ENCODE measurements at places on chromosomes 16 and 17.

DNA sequence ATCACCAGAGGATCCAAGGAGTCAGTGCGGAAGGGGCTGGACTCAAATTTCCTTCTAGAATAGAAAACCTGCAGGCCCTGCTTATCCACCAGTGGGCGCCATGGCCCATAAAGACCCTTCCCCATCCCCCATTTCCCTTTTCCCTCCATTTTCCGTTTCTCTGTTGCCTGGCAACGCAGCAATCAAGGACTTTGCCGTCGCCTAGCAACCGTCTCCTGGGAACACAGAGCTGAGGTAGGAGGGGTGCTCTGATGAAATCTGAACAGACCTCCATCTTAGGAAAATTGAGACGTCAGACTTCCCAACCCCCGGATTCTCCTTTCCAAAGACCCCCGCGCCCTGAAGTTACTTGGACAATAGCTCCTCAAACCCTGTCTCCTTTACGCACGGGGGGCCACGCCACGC is 5.7 kb downstream of the DLG4 start:
- peaks cover 9% of the 10 kb centered on the region for H3K27me3 ChIP-seq
- no peak for DNase-seq
- H3K4me1 ChIP-seq, result peaks cover 34% of the 10 kb centered on the region
- peak overlapping the region; percentile 96 for H3K4me3 ChIP-seq
- H3K36me3 ChIP-seq, result no peaks in the 10 kb centered on the region

GRCh38 chr17:66949501-66949900 is 15.0 kb upstream of the CACNG4 start:
- H3K27ac ChIP-seq, result no peak overlapping the region
- no peaks in the 10 kb centered on the region for H3K36me3 ChIP-seq
- H3K4me1 ChIP-seq, result peaks cover under 1% of the 10 kb centered on the region
- peaks cover 12% of the 10 kb centered on the region for H3K27me3 ChIP-seq
- no peak for DNase-seq

- peaks cover 9% of the 10 kb centered on the region for H3K27me3 ChIP-seq
- H3K4me3 ChIP-seq, result no peak overlapping the region
- no peak for DNase-seq
- no peak overlapping the region for H3K27ac ChIP-seq
- H3K4me1 ChIP-seq, result peaks cover 21% of the 10 kb centered on the region
Measured at GRCh38 chr17:67569015-67569451, 148.7 kb upstream of the NOL11 start.

DNA sequence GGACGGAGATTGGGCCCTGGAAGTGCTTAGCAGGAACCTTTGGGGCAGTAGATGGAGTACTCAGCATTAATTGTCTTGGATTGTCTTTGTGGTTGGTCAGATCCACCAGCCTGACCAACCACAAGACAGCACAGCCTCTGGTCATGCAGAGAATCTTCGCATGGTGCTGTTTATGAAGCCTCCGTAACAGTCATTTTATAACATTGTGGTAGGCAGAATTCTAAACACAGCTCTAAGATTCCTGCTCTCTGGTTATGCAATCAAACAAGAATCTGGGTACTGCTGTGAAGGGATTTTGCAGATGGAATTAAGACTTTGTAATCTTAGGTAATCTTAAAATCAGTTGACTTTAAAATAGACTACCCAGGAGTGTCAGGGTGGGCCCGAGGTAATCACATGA is 312.2 kb upstream of the GOT2 start:
- H3K27ac ChIP-seq, result no peak overlapping the region
- no peaks in the 10 kb centered on the region for H3K27me3 ChIP-seq
- no peaks in the 10 kb centered on the region for H3K36me3 ChIP-seq
- H3K4me1 ChIP-seq, result no peaks in the 10 kb centered on the region
- no peak for DNase-seq

- peaks cover 26% of the 10 kb centered on the region for H3K36me3 ChIP-seq
- H3K27me3 ChIP-seq, result no peaks in the 10 kb centered on the region
- peaks cover 3% of the 10 kb centered on the region for H3K4me1 ChIP-seq
- H3K4me3 ChIP-seq, result no peak overlapping the region
- no peak overlapping the region for H3K27ac ChIP-seq
Measured at GRCh38 chr17:76094046-76094445, 9.5 kb downstream of the EXOC7 start.

DNA sequence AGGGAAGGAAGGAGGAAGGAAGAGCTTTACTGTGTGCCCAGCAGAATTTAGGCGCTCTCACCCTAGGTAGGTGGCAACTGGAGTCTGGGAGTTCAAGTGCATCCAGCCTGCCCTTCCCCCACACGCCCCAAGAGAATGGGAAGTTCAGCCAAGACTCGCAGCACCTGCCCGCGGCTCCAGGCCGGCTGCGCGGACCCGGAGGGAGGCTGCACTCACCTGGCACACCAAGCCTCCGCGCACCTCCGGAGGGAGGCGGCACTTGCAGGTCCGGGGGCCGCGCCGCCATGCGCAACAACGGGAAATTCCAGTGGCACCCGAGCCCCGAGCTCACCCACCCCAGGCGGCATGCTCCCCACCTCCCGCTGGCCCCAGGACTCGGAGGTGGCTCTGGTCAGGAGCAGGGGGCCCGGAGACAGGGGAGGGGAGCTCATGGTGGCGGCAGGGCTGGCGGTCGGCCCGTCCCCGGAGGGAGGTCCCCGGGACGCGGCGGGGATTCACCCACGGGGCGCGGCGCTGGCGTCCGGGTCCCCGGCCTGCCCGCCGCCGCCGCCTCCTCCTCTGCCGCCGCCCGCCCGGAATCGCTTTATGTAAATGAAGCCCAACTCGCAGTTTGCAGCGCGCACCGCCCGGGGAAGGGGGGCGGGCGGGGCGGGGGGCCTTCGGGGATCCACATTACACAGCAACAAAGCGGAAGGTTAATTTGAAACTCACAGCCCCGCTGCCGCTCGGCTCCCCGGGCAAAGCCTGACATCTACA is at the start of gene ZFHX3:
ZFHX3 (minus strand) TSS at position 593 of the 756 bp plus-strand sequence. CDS start 87,983 bp downstream, outside the sequence.
- DNase-seq, result peak; percentile 65
- H3K27ac ChIP-seq, result peak within 1 kb of the TSS; percentile 85
- H3K27me3 ChIP-seq, result no peaks in the 10 kb centered on the region
- H3K4me1 ChIP-seq, result peaks cover 15% of the 10 kb centered on the region

DNA sequence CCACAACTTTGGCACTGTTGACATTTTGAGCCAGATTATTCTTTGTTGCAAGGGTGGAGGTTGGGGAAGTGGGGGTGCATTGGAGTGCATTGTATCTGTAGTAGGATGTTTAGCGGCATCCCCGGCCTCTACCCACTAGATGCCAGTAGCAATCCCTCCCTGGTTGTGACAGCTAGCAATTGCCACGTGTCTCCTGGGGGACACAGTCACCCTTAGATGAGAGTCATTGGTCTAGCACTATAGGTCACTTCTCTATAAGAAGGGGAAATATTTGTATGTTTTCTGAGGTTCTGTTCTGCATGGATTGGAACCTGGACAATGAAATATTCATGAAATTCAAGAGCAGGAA is 32.4 kb downstream of the MSI2 start:
- no peaks in the 10 kb centered on the region for H3K27me3 ChIP-seq
- no peak for DNase-seq
- no peak overlapping the region for H3K4me3 ChIP-seq
- no peak overlapping the region for H3K27ac ChIP-seq
- peaks cover 23% of the 10 kb centered on the region for H3K4me1 ChIP-seq
- peaks cover 3% of the 10 kb centered on the region for H3K36me3 ChIP-seq

- no peak overlapping the region for H3K4me3 ChIP-seq
- H3K27me3 ChIP-seq, result peaks cover 18% of the 10 kb centered on the region
- peaks cover 8% of the 10 kb centered on the region for H3K4me1 ChIP-seq
- no peak for DNase-seq
- H3K27ac ChIP-seq, result no peak overlapping the region
Measured at GRCh38 chr16:57795431-57795878, 6.8 kb downstream of the KIFC3 start.

DNA sequence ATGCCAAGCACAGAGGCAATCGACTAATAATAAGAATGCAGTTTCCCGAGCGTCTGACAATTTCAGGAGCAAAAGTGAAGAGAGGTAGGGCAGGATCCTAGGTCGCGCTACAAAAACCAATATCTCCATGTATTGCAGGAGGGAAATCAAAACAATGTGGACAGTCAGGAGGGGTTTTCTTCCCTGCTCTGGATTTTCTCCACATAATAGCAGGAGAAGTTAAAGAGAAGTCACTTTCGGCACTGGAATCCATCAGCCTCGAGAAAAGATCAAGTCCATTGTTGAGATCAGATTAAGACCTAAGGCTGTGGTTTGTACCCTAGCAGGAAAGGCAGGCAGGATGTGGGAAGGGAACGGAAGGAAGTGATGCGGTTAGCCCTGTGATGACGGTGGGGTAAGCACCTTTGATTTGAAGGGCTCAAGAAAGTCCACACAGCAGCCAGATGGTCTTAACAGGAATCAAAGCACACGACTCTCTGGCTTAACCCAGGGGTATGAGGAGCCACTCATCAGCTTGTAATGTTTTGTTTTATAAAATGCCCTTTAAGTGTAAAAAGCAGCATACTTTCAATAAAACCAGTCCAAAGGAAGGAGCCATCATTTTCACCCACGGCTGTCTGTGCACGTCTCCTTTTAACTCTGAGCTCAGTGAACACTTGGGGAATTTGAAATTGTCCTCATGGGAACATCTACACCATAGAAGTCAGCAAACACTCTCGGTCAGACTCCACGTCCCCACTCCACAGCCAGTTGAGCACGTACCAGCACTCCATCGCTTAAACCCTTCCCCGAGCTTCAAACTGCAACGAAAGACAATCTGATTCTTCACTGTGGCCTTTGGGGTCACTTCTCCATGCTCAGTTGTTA is 15.8 kb upstream of the AKTIP start:
- peak overlapping the region; percentile 78 for H3K4me3 ChIP-seq
- no peaks in the 10 kb centered on the region for H3K27me3 ChIP-seq
- peaks cover 36% of the 10 kb centered on the region for H3K4me1 ChIP-seq
- no peaks in the 10 kb centered on the region for H3K36me3 ChIP-seq

DNA sequence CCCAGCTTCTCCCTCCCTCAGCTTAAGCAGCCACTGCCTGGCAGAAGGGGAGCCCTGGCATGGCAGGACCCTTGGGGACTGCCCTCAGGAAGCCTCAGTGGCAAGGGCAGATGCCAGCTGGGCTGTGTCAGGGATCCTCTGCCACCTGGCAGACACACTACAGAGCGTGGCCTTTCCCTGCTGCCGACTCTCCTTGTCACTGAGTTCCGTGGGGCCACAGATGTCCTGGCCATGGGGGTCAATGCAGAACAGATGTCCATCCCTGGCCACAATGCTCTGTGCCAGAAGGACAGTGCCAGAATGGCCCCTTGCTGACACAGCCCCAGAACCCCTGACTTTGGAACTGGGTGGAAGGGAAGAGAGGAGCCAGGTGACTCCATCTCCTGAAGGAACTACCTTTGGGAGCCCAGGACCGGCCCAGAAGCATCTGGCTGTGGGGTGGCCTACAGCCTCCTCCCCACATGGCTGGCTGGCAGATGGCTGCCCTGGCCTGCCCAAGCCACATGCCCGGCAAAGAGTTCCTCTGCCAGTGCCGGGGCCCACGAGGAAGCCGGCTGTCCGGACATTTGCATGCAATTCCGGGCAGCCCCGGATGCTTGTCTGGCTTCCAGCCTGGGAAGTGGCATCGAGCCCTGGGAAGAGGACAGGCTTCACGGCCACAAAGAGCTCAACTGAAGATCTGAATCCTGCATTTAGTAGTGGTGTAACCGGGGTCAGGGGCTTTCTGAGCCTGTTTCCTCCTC is 24.1 kb downstream of the NPTX1 start:
- H3K27ac ChIP-seq, result no peak overlapping the region
- no peak for DNase-seq
- no peaks in the 10 kb centered on the region for H3K36me3 ChIP-seq

GRCh38 chr16:66824006-66824405 is 6.8 kb downstream of the NAE1 start:
- H3K36me3 ChIP-seq, result peaks cover 20% of the 10 kb centered on the region
- DNase-seq, result no peak
- H3K27me3 ChIP-seq, result no peaks in the 10 kb centered on the region
- no peak overlapping the region for H3K27ac ChIP-seq

GRCh38 chr17:49235896-49236295 is 5.3 kb upstream of the PHOSPHO1 start:
- H3K27me3 ChIP-seq, result peaks cover 6% of the 10 kb centered on the region
- H3K4me1 ChIP-seq, result peaks cover 7% of the 10 kb centered on the region
- H3K27ac ChIP-seq, result no peak overlapping the region
- no peak for DNase-seq
- H3K4me3 ChIP-seq, result no peak overlapping the region

- no peak overlapping the region for H3K27ac ChIP-seq
- no peaks in the 10 kb centered on the region for H3K36me3 ChIP-seq
- no peak overlapping the region for H3K4me3 ChIP-seq
- DNase-seq, result no peak
- no peaks in the 10 kb centered on the region for H3K27me3 ChIP-seq
Measured at GRCh38 chr17:15012351-15012980, 252.7 kb downstream of the PMP22 start.

DNA sequence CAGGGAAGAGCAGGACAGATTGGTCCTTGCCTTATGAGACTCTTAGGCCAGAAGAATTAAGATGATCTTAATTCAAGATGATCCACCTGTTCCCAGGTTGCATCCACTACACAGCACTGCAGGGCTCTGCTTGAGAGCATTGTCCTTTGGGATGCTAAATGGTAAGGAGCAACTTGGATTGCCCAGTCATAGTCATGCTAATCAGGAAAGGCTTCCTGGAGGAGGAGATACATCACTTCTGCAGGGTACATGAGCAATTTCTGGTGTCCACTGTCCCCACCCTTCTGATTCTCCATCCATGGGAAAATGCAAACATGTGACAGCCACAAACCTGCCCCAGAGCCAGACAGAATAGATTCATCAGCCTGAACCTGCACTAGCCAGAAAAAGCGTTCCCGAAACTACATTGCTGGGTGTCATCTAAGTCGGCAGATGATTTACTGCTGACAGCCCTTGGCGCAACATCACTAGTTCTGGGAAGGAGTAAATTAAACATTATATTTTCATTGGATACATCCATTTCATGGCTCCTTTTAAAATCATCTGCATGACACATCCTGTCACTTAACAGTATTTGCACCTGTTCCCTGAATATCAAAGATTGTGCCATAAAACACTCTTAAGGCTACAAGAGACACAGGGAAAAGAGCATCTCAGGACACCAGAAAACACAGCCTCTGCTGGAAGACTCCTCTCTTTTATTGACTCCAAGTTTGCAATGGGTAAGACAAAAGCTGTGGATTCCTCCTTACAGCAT is 282.2 kb downstream of the MAF start:
- DNase-seq, result no peak
- no peak overlapping the region for H3K27ac ChIP-seq
- peaks cover 27% of the 10 kb centered on the region for H3K27me3 ChIP-seq
- no peak overlapping the region for H3K4me3 ChIP-seq
- no peaks in the 10 kb centered on the region for H3K36me3 ChIP-seq

DNA sequence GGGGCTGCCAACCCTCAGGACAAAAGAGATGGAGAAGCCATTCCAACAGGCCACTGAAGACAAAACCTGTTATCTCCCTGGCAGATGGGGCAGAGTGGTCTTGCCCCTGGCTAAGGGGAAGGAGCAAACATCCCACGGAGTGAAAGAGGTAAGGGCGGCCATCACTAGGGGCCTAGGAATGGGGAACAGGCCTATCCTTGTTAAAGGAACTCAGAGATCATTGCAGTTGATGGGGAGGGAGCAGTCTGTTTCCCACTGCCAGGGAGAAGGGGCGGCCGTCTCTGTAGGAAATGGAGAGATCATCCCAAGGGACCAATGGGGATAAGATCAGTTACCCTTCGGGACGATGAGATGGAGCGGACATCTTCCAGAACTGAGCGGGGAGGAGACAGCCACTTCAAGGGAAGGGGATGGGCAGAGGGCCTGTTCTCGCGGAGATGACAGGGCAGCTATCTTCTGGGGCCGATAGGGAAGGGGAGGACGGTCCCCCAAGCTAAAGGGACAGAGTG is 581 bp upstream of the TMEM208 start:
- peak overlapping the region; percentile 97 for H3K27ac ChIP-seq
- H3K36me3 ChIP-seq, result peaks cover 16% of the 10 kb centered on the region
- DNase-seq, result no peak
- H3K4me1 ChIP-seq, result peaks cover 21% of the 10 kb centered on the region

All from memory B cell (primary cell).